ENCODE measurements at places on chromosomes 6 and 20.

- DNase-seq = peak; percentile 65
Measured at GRCh38 chr6:148981515-148981914, 234.7 kb downstream of the UST start.

DNA sequence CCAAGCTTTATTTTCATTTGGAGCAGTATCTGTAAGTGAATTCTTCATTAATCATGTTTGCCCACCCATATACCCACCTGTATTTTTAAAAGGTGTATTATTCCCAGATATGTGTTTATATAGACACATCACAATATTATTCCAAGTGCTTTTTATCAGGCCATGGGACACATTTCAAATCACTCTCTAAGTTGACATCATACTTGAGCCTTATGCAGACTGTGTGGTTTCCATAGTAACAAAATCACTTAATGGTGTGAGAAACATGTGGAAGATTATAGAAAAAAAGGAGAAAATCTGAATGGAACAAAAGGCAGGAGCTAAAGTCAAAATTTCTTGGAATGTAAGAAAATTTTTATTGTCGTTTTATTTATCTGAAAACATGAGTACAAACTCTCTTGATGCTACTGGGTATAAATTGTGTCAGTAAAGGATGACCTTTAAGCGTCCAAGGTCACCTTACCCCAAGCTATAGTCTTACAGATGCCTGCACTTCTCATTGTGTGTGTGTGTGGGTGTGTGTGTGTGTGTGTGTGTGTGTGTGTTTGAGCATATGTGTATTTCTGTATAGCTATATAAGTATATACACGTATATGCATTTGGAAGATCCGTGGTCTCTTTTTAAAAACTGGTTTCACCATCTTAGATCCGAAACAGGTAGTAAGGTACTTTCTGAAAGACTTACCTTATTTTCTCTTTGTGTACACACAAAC lies 79.8 kb upstream of the CCN6 start:
- DNase-seq = peak; percentile 40

DNA sequence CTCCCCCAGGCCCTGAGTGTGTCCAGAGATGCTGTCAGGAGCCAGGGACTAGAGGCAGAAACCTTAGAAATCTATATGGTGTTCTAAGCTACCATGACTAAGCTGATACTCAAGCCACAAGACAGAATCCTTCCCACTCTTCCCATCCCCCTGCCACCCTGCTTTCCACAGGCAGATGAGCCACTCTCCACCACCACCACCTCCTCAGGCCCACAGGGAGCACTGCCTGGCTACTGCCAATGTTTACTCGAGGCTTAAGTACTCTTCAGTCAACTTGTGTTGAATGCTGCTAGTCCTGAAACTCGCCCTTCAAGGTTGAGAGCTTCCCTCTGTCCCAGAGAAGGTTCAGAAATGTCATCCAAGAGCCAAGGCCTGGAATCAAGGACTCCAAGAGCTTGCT lies 56.2 kb downstream of the CENPW start:
- no peak for DNase-seq

DNA sequence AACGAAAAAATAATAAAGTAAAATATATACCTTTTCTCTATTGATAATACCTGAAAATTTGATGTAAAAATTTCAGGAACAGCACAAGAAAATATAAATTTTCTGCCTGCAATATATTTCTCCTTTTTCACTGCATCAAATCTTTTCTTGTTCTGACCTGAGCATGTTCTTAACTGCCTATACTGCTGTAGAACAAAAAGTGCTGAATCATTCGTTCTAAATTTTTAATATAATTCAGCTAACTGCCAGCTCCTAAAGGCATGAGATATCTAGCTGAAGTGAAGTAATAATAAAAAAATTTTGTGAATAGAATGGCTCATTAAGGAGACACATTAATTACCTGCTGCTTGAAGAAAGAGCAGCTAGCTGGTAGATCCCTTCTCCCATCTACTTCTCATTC lies 188.6 kb upstream of the FKBP1C start:
- no peak for DNase-seq

DNA sequence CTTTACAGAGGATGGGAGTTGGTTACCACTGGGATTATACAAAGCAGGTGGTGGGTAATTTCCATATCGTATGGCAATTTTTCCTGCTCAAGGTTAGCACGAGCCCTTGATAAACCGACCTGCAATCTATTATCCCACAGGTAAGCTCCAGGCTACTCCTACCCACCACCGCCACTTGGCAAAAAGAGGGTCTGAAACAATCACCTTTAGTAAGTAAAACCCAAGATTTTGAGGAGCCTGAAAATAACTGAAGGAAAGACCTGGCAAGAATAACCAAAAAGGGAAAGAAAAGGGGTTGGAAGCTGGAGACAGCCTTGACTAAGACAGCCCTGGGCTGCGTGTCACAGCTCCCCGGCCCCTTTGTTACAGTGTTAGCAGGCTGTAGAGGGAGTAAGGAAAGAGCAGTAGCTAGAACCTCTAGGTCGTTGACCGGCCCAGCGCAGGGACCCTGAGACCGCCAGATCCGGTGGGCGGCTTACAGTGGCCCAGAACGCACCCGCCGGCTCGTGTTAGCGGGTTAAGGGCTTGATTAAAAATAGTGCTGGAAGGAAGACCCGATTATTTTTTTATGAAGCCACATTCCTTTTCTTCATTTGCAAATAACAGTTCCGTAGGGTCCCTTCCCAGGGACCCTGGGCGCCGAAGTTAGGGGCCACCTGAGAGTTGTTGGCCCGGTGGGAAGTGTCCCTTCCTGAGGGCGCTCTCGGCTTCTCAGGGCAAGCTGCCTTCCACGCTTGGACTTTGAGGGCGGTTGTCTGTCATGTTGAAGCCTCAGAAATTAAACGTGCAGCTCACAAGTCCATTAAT lies 30.5 kb downstream of the TFAP2B start:
- no peak for DNase-seq

Measured in EL (cell line).